ENCODE measurements at places on chromosomes 2 and 18. TPM values are rescaled to one million over a fixed set of nuclear protein-coding genes. Genes with fewer than 3 reads are reported as not detected.

DNA sequence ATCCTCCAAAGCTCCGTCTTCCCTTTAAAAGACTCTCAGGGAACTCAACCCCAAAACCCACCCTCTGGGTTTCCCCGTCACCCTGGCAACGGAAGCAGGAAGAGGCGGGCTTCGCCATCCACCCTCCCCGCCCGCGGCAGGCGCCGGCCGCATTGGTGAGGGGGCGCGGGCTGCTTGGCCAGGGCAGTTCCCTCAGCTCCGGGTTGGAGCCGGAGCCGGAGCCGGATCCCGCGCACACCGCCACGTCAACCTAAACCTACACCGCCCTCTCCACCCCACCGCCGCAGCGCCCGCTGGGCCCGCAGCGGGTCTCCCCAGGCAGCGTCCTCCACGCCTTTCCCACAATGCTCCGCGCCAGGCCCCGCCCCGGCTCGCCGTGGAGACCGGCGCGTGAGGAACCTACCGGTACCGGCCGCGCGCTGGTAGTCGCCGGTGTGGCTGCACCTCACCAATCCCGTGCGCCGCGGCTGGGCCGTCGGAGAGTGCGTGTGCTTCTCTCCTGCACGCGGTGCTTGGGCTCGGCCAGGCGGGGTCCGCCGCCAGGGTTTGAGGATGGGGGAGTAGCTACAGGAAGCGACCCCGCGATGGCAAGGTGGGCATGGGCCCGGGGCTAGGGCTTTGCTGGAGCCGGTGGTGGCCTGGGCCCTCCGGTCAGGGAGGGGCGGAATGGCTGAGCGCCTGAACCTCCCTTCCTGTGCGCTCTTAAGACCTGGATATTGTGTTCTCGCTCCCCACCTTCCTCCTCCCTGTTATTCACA lies at the start of gene DNAJC10:
Gene DNAJC10 (plus strand): TSS at position 366 of the 758 bp plus-strand sequence. CDS start 1,830 bp downstream, outside the sequence.
- peak; percentile 88 for DNase-seq

GRCh38 chr2:214005337-214005736 lies 405.5 kb upstream of the VWC2L start:
- no peak for DNase-seq

GRCh38 chr2:158599609-158600008 lies 142.9 kb downstream of the PKP4 start:
- DNase-seq, result no peak

- no peak for DNase-seq
Observed at GRCh38 chr2:83071352-83071751, 1387.7 kb downstream of the SUCLG1 start.

HOXD4 gene
- not detected for total RNA-seq

SP140 gene
- 0.16 TPM for total RNA-seq

GRCh38 chr2:160288324-160288723 lies 88.3 kb upstream of the ITGB6 start:
- DNase-seq, result no peak
